NCI-H510A treated with DMSO at 0.1 percent for 48 hours (cell line): ENCODE measurements at places on chromosomes 2 and 18.

DNA sequence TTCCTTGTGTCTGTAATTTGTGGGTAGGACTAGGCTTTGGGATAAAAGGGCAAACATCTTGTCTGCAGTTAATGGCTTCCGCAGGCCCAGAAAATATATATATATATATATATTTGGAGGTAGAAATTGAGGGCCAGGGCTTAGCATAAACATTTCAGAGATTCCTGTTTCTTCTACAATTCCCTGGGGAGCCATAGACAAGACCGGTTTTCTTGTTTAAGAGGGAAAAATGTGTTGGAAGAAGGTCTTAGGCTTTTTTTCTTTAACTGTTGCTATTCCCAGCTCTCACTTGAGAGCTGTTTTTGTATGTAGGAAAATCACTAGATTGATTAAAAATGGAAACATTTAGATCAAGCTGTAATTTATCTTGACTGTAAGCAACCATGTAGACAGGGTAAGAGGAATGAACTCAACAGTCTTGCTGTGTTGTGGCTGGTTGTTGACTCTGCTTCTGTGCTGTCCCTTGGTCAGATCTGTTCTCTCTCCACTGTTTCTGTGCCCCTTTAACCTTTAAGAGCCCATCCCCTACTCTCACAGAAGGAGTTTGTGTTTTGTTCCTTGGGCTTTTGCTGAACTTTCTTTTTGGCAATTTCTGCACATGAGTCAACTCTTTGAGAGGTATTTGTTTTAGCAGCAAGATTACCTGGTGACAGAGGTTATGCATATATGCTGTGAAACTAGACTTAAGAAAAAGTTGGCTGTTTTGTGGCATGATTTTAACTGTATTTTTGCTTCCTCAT, 58.3 kb downstream of the EFEMP1 start:
- no peak for DNase-seq

GRCh38 chr2:107729440-107729839, 97.3 kb upstream of the RGPD4 start:
- no peak for DNase-seq

DNA sequence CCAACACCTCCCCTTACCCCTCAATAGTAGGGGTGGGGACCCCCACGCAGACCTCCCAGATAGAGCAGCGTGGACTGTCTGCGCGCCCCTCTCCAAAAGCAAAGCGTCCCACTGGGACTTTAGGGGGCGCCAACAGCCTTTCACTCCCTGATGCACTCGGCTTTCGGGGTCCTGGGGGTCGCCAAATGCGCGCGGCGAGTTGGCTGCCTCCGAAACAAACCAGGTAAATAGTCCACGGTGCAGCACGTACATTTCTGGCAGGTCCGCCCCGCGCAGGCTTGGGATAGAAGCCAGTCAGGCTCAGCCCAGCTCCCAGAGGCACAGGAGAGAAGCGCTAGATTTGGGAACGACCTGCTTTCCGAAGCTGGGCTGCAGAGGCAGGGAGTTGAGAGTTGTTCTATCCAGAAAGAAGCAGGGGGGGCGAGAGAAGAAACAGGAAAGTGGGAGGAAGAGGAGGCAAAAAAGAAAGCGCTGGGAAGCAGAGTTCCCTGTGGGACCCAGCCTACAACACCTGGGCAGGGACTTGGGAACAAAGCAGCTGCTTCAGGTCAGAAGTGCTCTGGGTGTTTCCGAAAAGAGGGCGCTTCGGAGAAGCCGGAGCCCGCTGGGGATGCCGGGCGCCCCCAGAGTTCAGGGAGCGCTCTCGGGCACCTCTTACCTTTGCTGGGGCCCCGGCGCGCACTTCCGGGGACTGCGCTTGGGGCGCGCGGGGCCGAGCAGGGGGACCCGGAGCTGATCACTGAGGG, 544 bp downstream of the EVA1A start:
- DNase-seq = no peak

GRCh38 chr18:6881034-6881820, 151.7 kb downstream of the ARHGAP28 start:
- DNase-seq = no peak

GRCh38 chr2:59236723-59237122, 995.6 kb upstream of the FANCL start:
- DNase-seq = no peak

GRCh38 chr2:136765256-136766072, at the start of gene THSD7B:
THSD7B (plus strand) TSS chr2:136765545; CDS start chr2:136882179, 116,634 bp downstream.
- no peak for DNase-seq

DNA sequence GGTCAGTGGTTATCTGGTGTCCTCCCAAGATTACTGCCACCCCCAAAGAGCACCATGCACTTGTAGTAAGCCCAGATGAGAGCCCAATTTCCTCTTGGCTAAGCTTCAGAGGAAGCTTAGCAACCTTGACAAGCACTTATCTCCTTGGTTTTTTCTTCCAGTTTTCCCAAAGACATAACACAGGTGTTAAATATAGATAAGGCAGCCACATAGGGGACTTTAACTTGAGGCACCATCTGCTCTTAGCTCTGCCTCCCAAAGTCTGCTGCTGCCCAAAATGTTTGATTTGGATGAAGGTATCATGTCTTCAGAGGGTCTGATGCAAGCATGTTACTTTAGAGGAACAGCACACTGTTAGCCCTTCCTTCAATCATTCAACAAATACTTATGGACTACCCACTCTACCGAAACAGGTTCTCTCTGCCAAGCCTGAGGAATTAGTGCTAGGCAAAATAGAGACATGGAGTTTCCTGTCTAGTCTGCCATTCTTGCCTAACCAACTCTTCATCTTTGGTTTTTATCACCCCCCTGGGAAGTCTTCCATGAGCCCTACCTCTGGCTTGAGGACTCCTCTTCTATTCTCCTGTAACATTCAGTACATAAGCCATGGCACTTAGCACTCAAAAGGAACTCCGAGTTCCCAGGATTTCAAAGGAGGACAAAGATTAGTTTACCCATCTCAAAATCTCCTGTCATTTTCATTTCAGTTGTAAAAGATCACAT, 73.7 kb downstream of the SP3 start:
- no peak for DNase-seq

DNA sequence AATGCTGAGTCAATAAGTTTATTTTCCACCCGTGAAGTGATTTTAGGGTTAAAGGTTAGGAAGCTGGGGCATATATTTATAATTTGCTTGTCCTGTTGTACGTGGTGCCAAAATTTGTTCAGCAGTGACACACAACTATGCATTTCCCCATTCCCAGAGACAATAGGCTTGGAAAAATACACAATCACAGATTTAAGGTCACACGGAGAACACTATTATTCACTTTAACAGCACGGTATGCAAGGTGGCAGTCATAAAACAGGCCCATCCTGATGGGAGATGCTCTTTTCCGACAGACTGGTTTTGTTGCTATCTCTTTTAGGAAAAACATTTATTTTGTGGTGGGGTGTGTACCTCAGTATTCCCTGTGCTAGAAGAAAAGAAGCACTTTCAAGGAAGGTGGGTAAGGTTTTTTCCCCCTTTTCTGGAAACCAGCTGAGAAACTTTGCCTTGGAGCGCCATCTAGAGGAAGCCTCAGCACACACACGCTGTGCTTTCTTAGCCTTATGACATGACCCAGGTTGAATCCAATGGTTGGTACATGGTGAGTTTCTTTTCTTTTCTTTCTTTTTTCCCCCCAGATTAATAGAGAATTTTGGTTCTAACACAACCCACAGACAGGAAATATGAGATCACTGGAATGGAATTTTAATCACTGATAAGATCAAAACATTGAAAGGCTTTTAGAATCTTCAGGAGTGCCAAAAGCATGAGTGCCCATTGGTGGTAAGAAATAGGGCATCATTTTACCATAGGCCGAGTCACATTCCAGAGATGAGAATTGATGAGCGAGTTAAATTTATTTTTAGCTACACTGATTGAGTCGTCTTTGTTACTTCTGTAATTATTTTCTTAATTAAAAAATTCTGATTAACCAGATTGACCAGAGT, 332.1 kb downstream of the AGPS start:
- peak; percentile 85 for DNase-seq

GRCh38 chr2:80858965-80859364, 554.4 kb upstream of the LRRTM1 start:
- no peak for DNase-seq

DNA sequence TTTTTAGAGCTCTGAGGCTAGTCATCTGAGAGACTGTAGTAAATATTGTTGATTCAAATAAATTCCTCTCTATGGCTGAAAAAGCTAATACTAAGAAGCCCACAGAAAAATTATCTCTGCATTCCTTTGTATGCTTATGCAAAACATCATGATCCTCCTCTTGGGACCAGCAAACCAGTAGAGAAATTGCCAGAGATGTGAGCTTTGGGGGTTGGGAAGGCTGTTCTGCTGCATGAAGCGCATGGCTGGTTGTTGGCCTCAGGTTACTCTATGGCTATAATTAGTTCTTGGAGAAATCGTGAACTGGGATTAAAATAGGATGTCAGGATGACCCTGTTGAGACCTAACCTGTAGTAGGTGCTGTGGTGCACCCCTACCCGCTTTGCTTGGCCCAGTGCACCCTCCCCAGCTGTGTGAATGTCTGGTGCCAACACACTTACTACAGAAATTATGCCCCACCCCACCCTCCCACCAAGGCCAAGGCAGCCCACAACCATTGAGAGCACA, 35.5 kb upstream of the C1D start:
- DNase-seq = no peak

DNA sequence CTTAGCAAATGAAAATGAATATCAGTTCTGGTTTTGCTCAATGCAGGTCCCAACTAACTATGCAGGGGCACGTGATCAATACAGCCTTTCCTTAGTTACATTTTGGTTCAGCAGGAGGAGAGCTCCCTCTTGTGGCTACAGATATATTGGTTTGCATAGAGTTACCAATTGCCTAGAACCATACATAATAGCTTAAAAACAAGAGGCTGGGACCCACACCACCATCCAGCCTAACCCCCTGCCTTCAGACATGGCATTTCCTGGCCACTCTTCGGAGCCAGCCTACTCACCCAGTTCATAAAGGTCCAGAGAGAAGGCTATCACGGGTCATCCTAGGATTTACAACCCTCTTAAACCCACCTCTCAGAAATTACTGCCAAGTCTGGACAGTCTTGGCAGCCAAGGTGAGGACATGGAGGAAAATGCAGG, 10.5 kb downstream of the CCDC93 start:
- DNase-seq = peak; percentile 71

DNA sequence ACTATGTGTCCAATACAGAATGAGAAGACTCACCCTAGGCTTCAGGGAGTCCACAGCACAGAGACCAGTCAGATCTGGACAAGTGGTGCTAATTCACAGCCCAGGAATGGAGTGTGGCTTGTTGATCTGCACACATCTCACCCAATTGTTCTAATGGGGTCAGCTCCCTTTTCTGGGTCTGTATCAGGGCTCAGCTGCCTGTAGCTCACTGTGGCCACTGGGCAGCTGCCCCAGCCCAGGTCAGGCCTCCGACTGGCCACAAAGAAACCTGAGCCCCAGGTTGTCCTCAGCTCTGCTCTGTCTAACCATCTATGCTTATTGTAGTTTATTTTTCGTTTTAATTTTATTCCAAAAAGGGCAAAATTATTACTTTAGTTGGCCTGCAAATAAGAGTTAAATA, 202.3 kb upstream of the RAB6C start:
- no peak for DNase-seq

DNA sequence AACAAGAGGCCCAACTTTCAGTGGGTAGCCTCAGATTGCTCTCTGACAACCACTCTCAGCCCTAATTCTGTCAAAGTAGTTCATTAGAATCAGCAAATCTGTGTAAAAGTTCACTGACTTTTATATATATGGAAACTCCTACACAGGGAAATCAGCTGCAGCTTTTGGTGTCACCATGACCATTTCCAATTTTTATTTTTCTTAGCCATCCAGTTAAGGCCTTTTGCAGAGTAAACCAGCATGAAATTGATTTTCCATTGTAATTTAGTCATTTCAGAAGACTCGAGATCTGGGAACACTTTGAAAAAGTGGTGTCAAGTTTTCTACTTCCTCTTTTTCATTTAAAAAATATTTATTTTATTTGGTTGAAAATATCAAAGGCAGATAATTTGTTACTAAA, 263.2 kb downstream of the TMEM182 start:
- no peak for DNase-seq

DNA sequence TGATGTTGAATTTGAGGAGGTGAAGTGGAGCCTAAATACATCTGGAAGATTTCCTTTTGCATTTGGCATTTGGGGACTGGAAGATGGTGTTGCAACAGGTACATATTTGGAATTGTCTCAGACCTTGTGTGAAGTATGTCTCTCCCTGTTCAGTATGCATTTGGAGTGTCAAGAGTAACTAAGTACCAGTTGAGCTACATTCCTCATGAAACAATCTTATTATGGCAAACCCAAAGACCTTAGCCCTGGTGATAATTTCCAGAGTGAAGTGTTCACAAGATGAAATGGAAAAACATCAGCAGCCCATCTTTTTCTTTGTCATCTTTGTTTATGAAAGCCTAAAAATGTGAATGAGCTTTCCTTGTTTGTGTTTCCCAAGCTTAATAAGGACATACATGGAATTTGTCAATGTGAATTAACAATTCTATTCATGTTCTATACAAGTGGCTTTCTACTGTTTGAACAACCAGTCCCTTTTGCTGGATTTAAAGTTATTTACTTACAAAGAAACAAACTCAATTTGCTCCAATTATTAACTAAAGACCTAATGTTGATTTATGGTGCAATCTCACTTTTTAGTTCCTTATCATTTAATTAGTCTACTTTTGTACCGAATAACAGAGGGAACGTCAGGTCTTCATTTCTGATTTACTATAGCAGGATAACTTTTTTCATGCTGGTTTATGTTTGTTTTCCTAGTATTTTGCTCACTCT, 42.1 kb upstream of the PPP1R1C start:
- DNase-seq = no peak

- no peak for DNase-seq
These were observed 282.3 kb downstream of the PID1 start for GRCh38 chr2:228988786-228989185.

- DNase-seq = no peak
These were observed 85.1 kb downstream of the SEMA4F start for GRCh38 chr2:74739129-74739528.

GRCh38 chr2:106932644-106933043, 46.7 kb upstream of the ST6GAL2 start:
- DNase-seq = no peak
